CD4-positive, alpha-beta memory T cell (primary cell): ENCODE measurements at places on chromosomes 7 and 10. TPM values are rescaled to one million over a fixed set of nuclear protein-coding genes. Genes with fewer than 3 reads are reported as not detected.

Gene CAMK1D
- 21.9 TPM for total RNA-seq

Gene ZNF37A
- total RNA-seq = 27.1 TPM

Gene DDC
- total RNA-seq = not detected

Gene CYP2C19
- total RNA-seq = not detected

Gene ATXN7L1
- 62.2 TPM for total RNA-seq

Gene TSPAN15
- 2.8 TPM for total RNA-seq

Gene NACAD
- not detected for total RNA-seq
